ENCODE measurements at places on chromosomes 4 and X. TPM values are rescaled to one million over a fixed set of nuclear protein-coding genes. Genes with fewer than 3 reads are reported as not detected.

DNA sequence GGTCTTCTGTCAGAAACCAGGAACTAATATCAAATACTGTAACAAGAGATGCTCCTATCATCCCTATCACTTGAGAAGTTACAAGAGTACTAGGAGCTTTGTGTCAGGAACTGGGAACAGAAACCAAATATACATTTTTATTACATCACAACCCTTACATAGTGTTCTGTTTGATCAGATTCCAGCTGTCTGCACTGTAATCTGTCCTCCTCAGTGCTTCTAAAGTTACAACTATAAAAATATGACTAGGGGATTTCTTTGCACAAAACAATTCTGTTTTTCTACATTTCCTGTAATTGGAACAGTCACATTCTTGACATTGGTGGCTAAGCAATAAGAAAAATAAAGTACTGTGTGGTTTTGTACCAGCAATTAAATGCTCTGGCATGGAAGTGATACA is 686.0 kb downstream of the PDHA2 start:
- no peak for DNase-seq

GRCh38 chrX:140434347-140434746 is 70.5 kb downstream of the SOX3 start:
- no peak for DNase-seq

DNA sequence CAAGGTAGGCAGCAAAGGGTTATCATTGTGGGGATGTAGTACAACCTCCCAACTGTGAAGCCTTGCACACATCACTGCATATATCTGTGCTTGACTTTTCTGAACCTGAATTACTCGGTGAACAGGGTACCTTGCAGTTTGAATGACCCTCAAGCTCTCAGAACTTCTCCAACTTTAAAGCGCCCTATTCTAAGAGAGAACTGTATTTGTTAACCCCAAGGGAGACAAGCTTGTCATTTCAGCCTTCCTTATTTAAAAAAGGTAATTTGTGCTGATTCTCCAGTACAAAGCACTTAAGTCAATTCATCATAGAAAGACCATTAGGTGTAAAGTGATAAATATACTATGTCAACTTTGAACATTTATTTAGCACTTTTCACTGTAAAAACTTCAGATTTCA is 122.0 kb upstream of the STS start:
- no peak for DNase-seq

DNA sequence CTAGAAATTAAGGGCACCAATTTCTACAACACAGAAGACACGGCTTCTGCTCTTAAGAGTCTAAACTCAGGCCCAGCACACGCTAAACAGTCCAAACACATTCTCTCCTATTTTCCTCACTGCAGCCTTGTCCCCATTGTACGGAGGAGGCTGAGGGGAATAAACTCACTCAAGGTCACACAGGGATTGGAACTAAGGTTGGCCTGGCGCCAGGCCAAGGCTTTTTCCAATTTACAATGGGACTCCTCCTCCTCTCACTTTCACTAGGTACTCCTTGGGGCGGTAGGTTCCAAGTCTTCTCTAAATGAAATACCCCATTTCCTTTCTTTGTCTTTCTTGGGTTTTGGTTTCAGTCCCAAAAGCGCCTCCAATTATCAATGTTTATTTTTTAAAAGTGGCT is 48.7 kb upstream of the CRMP1 start:
- no peak for DNase-seq

GRCh38 chr4:122622400-122622799 is 1.5 kb upstream of the IL21 start:
- no peak for DNase-seq

DNA sequence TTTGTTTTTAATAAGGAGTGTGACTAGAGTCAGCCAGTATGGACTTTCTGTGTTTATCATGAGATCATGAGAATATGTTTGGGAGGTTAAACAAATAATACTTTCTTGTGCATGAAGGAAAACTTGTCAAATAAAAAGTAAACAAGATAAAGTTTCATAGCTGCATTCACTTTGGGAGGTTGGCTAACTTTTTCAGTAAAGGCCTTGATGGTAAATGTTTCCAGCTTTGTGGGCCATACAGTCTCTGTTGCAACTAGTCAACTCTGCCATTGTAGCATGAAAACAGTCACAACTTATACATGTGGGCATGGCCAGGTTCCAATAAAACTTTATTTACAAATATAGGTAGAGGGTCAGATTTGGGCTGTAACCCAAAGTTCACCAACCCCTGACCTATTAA is 150.4 kb downstream of the MID1 start:
- no peak for DNase-seq

DNA sequence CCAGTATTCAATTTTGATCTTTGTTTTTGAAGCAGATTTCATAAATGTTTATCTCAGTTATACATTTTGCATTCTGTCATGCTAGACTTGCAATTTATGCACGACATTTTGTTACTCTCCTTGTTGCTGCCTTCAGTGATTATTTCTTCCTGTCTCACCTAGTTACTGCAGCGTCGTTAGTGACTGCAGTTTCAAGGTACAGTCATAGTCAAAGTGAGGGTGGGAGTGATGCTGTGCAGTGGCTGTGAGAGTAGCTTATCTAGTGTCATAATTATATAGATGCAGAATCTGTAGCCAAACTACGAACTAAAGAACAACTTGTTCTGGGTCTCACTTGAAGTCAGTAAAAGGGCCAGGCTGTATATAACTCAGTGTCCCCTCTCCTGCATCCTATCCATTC is 69.8 kb downstream of the GPR101 start:
- DNase-seq: no peak

- no peak for DNase-seq
Measured at GRCh38 chr4:175758050-175759024, 53.7 kb downstream of the GPM6A start.

- DNase-seq: no peak
Measured at GRCh38 chrX:130680164-130681035, 222.6 kb downstream of the ENOX2 start.

DNA sequence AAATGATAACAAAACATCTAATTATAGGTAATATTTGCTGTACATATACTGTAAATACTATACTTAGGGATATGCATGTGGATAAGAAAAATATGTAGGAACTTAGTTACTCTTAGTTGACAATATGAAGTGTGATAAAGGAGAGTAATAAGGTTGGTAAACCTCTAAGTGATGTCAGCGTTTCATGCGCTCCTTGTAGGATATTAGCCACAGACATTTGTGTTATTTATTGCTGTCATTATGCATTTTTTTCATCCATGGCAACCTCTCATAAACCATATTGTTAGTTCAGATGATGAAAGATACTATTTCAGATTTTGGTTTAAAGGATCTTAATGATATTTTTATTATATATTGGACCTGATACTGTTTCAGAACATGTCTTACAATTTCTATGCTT is 298.1 kb upstream of the PITX2 start:
- no peak for DNase-seq

GRCh38 chr4:38128478-38129459 is 168.6 kb downstream of the PTTG2 start:
- no peak for DNase-seq

The STS gene
- total RNA-seq: 9.8 TPM

The PDGFRA gene
- 125 TPM for total RNA-seq

DNA sequence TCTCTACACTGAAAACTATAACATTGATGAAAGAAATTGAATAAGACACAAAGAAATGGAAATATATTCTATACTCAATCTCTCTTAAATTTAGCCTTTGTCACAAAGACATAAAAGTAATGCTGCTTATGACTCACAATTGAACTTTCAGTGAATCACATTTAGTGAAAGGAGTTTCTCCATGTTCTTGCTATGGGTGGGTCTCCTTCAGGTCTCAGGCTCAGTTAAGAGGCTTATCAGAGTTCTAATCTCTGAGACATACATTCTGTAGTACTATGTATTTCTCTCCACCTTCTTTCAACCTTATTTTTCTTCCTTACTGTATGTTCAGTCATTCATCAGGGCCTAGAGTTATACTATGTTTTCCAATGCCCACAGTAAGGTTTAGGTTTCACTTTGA is 220.9 kb downstream of the DTHD1 start:
- DNase-seq: no peak

- DNase-seq: no peak
Measured at GRCh38 chr4:145774473-145774872, 94.5 kb downstream of the C4orf51 start.

GRCh38 chrX:25527596-25527995 is 511.8 kb upstream of the ARX start:
- DNase-seq: no peak

The TMEM271 gene
- not detected for total RNA-seq

GRCh38 chrX:16101581-16101980 is 21.8 kb upstream of the GRPR start:
- DNase-seq: no peak

The ADH4 gene
- total RNA-seq: 0.48 TPM

Data from breast epithelium (tissue), 4 donors.